Stimulated activated CD8-positive, alpha-beta memory T cell treated with anti-CD3 and anti-CD28 coated beads, Interleukin-2, amount 100 ng/mL, for 48 hours (primary cell): ENCODE measurements at places on chromosomes 4 and X.

DNA sequence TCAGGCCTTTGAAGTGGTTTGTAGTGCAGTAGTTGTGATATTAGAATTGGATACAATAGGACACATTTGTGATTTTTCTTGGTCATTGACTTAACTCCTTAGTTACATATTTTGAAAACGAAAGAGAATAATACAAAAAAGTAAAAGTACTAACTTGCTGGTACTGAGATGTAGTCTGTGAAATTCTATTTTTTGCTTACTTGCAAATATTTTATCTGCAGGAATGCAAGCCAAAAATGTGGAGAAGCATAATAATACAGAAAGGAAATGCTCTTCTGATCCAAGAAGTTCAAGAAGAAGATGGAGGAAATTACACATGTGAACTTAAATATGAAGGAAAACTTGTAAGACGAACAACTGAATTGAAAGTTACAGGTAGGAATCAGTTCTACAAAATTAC, 46.7 kb upstream of the TEX13A start:
- DNase-seq, result no peak

- DNase-seq, result no peak
Measured at GRCh38 chr4:144831971-144832370, 186.0 kb downstream of the HHIP start.

GRCh38 chr4:113394730-113395530, 345.5 kb downstream of the ANK2 start:
- DNase-seq, result peak; percentile 0

DNA sequence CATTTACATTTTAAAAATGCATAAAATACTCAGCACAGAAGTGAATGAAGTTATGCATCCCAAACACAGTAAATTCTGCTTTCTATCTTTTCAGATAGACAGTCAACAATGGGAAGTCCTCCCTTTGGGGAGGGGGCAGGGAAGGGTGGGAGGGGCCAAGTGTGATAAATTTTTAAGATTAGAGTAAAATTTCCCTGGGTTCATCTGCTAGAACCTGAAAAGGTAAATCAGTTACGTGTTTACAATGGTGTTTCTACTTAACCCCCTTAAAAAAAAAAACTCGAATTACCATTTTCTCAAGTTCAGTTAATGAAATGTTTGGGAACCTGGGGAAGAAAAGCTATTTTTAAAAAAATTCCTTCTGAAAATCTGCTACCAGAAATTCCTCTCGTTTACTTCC, 9.1 kb downstream of the PITX2 start:
- DNase-seq, result no peak

- no peak for DNase-seq
Measured at GRCh38 chr4:158777423-158778155, 8.8 kb downstream of the FNIP2 start.

DNA sequence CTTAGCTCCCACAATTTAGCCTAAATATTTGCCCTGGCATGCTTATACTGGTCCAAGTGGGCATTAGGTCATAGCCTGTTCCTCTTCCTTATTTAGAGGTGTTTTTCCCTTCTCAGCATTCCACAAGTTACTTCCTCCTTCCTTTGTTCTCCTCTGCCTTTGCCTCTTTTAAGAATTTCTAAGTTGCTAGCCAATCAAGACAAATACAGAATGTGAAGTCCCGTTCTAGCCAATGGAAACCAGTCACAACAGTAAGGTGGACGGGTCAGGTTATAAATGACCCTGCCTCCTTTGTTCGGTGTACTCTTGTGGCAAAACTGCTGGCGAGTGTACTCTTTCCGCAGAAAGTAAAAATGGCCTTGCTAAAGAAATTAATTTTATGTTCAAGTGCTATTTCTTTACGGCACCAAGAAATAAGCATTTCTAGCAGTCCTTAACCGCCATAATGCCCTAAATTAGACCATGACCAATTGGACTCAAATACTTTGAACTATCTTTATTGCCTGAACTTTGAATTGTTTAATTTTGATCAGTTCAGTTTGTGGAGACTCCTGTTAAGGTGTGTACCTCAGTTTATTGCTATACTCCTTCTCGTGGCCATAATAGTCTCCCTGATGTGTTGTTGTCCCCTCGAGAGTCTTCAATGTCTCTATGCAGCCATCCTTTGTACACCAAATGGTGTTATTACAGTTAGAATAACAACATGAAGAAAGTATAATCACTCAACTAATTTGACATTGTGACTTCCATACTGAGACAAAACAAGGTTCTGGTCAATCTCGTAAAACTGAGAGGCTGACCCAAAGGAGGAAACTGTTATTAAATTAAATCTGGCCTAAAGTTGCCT, 1.6 kb upstream of the HADH start:
- no peak for DNase-seq

DNA sequence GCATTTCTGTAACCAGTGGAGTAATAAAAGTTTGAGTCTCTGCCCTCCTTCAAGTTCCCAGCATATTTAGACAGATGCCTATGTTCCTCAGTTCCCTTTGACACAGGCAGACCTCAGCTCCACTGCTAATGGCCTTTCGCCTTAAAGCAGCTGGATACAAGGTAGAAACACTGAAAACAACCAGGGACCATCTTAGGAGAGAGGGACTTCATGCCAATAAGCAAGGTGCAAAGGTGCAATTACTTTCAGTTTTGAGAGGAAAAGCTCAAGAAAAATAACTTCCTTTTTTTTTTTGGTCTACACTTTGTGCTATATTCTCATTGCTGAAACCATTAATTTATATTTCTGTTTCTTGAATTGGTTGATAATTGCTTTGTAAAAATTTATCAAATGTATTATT, 781.9 kb upstream of the GALNTL6 start:
- DNase-seq, result no peak

GRCh38 chrX:121320441-121320840, 273.0 kb downstream of the GLUD2 start:
- DNase-seq, result no peak

DNA sequence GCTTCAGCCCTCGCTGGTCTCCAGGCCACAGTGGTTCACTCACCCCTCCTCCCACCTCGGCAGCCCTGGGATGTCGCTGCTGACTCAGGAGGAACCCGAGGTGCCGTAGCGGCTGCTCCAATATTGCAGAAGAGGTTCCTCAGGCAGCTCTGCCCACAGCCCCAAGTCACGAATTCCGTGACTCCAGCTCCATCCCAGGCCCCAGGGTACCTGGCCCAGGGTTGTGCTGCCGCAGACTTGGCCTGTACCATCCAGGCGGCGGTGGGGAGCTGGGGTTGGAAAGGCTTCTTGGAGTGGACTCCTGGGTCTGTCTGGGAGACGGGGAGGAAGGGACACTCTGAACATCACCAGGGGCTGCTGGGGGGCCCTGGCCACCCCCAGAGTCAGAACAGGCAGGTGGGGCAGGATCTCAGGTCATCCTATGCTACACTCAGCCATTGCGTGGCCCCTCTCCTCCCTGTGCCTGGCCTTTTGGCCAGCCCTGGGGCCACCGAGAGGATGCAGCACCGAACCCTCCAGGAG, 728 bp upstream of the HGFAC start:
- DNase-seq, result no peak

- DNase-seq, result no peak
Measured at GRCh38 chr4:157564771-157565170, 344.2 kb downstream of the GRIA2 start.

DNA sequence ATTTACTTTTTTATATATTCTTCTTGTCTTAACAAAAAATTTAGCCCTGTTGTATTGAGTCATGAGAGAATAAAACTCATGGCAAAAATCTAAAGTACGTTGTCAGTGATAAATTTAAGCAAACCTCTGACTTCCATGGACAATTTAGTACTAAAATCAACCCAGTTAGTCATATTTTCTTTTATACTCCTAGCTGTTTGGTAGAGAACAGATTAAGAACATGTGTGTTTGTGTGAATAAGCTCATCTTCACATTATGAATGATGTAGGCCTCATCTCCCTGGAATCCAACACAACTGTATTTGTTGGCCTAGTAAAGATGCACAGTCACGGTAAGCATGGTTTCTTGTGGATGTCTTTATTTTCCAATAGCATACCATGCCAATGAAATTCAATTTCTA, 40.8 kb upstream of the FAM47B start:
- DNase-seq, result no peak

DNA sequence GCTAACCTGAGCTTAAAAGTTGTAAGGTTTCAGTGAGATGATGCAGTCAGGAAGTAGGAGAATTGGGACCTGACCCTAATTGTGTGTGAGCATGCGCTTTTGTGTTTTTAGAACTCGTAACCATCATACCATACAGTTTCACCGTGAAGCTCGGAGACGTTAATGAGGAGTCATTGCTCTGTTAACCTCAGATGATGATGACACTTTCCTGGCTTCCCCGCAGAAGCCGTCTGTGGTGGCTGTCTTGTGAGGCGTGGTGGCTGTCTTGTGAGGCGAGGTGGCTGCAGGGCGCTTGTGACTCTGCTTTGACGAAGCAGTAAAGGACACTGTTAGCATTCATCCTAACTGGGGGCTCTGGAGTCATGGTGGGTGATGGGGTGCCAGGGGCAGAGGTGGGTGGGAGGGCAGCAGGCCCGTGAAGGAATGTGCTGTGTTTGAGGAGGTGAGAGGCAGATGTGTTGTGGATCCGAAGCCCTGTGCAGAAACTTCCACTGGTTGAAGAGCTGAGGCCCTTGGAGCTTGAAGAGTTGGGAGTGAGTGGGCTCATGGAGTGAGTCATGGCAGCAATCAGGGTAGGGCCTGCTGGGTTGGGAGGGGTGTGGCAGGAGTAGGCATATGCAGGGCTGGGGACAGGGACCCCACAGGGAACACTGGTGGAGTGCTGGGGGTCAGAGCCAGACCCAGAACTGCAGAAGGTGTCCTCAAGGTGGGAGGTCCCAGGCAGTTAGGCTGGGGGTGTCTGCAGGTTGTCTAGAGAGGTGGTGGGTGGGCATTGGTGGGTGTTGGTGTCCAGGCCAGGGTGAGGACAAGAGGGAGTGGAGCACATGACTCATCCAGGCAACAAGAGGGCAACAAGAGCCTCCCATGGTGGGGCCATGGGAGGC, 57.4 kb downstream of the NSD2 start:
- no peak for DNase-seq

GRCh38 chr4:98778206-98778605, 119.8 kb upstream of the TSPAN5 start:
- no peak for DNase-seq

GRCh38 chrX:7586126-7586525, 256.8 kb upstream of the VCX start:
- DNase-seq, result no peak

- no peak for DNase-seq
Measured at GRCh38 chr4:41176340-41176739, 38.0 kb downstream of the APBB2 start.

- no peak for DNase-seq
Measured at GRCh38 chrX:70052895-70053615, 3.3 kb upstream of the AWAT2 start.

DNA sequence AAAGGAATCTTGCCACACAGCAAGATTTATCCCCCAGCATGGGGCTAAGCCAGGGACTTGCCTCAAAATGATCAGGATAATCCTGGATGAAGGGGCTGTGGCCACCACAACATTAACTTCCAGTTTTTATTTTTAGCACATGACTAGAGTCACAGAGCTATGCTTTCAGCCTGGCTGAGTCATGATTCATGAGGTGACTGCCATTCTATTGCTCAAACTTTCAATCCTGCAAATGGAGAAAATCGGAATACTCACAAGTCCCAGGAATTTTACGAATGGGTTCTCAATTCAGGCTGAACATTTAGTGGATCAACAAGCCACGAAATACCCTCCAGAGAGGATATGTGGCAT, 70.7 kb upstream of the HPGD start:
- DNase-seq, result no peak

DNA sequence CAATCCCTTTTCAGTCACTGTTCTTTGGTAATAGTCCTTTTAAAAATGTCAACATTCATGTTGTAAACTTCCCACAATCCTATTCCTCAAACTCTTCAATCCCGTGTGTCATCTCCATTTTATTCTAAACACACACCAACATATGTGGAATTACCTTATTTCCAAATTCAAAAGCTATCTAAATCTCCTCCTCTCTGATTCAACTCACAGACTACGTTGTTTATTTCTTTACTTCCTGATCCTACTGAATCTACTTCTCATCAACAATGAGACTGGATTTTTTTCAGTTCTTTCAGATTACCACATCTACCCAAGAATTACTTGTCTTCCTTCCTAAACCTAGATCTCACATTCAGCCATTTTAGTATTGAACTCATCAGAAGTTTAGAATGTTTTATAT, 188.2 kb downstream of the GABRB1 start:
- no peak for DNase-seq

- no peak for DNase-seq
Measured at GRCh38 chr4:10437735-10438134, 19.5 kb downstream of the ZNF518B start.

DNA sequence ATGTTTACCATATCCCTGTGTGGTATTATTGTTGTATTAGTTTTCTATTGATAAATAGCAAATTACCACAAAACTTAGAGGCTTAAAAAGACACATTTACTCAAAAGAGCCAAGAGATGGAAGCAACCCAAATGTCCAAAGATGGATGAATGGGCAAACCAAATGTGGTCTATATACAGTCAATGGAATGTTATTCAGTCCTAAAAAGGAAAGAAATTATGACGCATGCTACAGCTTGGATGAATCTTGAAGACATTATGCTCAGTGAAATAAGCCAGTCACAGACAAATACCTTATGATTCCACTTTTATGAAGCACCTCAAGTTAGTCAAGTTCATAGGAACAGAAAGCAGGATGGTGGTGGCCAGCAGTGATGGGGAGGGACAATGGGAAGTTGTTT, 144.7 kb downstream of the QDPR start:
- DNase-seq, result no peak

DNA sequence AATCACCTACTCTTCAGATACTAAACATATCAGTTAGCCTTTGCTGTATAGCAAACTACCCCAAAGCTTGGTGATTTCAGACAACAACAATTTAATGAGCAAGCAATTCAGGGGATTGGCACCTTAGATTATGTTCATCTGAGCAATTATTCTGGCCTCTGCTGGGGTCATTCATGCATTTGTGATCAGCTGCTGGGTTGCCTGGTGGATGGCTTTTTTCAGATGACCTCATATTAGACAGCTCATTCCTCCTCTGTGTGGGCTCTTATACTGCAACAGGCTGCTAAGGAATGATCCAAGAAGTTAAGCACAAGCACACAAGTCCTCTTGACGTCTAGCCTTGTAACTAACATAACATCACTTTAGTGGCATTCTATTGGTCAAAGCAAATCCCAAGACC, 153.0 kb upstream of the PPP1R2C start:
- DNase-seq, result no peak

DNA sequence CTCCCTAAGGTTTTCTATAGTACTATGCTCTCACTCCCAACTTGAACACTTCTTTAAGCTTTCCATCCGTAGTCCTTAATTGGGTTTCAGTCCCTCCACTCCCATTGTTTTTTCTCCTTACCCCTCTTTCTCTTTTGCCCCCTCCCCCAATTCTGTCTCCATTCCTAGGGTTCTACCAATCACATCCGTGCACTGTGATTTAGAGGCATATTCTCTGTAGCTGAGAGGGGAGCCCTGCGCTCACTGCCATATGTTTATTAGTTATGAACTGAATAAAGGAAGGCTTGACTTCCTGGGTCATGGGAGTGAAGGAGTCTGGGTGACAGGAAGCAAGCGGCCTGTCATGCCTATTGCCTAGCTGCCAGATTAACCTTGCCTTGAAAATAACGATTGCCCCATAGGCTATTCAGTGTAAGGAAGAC, 471 bp downstream of the MCTS1 start:
- DNase-seq, result no peak

- DNase-seq, result no peak
Measured at GRCh38 chr4:38024206-38024509, 64.0 kb downstream of the PTTG2 start.

- no peak for DNase-seq
Measured at GRCh38 chrX:121122332-121122731, 74.9 kb downstream of the GLUD2 start.

- DNase-seq, result no peak
Measured at GRCh38 chr4:127509155-127509554, 123.6 kb upstream of the INTU start.

GRCh38 chr4:70603856-70604255, 11.8 kb downstream of the AMBN start:
- no peak for DNase-seq
